ENCODE measurements at places on chromosomes 1 and 21.

DNA sequence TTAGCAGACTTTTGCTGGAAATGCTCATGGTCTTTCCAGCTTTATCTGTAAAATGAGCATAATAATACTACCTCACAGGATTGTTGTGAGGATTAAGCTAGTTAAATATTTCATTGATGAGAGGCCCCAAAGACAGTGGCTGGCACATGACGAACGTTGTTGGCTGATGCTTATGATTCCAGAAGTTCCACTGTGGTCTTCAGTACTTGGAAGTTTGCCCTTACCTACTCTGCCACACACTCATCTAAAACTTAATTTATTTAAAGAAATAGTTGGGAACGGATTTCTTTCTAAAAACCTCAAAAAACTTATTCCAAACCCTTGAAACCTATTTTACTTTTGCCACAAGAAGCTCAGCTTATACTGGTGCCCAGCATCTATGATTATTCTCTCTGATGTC, 170.7 kb downstream of the DHRS3 start:
- no peak for DNase-seq

DNA sequence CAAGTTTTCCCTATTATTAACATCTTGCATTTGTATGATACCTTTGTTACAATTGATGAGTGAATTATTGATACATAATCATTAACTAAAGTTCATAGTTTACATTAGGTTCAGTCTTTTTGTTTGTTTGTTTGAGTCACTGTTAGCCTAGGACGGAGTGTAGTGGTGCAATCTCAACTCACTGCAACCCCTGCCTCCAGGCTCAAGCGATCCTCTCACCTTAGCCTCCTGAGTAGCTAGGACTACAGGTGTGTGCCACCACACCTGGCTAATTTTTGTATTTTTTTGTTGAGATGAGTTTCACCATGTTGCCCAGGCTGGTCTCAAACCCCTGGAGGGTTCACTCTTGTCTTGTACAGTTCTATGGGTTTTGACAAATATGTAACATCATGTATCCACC, 33.9 kb upstream of the PGM1 start:
- no peak for DNase-seq

- no peak for DNase-seq
Observed at GRCh38 chr1:163877016-163877415, 555.3 kb downstream of the NUF2 start.

DNA sequence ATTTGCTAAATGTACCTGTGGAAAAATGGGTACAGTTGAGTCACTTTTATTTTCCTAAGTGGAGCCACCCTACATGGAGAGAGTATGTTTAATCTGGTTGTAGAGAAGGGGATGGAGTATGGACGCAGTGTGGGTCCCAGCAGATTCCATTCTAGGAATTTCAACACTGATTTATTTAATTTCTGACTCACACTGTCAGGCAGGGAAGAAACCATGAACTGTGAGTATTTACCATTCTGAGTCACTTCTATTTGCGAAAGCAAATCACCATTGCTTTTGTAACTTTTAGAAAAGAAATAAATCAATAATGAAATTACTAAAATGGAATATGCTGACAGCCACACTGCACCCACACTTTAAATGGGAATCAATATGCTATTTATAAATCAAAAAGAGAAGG, 339.0 kb downstream of the DSCAM start:
- no peak for DNase-seq

- peak; percentile 78 for DNase-seq
Observed at GRCh38 chr1:155086128-155086741, 7.6 kb downstream of the EFNA3 start.

DNA sequence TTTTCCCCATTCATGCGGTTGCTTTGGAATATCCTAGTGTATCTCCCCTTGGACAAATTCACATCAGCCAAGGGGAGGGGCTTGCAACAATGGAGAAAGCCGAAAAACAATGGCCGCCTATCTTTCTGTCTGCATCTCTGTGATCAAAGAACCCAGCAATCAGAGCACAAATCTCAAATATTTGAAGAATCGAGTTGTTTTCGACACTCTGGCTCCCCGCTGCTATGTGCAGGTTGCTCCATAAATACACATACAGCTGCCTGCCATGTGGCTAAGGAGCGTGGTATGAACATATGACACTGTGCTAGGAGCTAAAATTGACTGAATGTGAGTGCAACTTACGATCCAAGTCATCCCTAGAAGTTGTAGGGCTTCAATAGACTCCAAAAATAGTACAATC, 8.5 kb downstream of the CFHR4 start:
- DNase-seq, result no peak

- peak; percentile 21 for DNase-seq
Observed at GRCh38 chr1:93180723-93181613, at the start of gene CCDC18. CCDC18 (plus strand) TSS chr1:93180724; CDS start chr1:93183362, 2,638 bp downstream.

GRCh38 chr1:202187041-202187671, 6.4 kb upstream of the LGR6 start:
- DNase-seq, result no peak

DNA sequence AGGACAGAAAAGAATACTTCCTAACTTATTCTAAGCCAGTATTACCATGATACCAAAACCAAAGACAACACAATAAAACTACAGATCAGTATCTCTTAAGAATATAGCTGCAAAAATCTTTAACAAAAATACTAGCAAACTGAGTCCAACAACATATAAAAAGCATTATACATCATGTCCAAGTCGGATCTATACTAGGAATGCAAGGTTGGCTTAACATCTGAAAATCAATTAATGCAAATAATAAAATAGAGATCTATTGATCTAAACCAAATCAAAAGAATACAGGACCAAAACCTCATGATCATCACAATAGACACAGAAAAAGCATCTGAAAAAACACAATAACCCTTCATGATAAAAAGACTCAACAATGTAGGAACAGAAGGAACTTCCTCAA, 18.9 kb downstream of the TAF1A start:
- DNase-seq, result no peak

GRCh38 chr1:163596541-163597258, 274.9 kb downstream of the NUF2 start:
- no peak for DNase-seq

DNA sequence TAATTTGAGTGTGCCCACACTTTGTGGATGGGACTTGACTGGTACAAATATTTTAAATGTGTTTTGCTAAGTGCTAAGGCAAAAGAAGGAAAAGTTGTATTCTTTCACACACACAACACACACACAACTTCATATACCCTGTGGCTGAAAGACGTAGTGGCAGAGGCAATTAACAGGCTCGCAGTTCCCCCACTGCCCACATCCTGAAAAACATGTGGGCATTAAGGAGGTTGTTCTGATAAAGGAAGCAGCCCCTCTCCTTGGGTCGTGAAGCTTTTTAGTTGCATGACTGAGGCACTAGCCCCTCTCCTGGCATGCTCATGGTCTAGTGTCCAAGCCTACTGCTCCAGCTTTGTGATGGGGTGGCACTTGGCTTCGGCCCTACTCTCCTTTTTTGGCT, 14.3 kb upstream of the ADAM30 start:
- no peak for DNase-seq

DNA sequence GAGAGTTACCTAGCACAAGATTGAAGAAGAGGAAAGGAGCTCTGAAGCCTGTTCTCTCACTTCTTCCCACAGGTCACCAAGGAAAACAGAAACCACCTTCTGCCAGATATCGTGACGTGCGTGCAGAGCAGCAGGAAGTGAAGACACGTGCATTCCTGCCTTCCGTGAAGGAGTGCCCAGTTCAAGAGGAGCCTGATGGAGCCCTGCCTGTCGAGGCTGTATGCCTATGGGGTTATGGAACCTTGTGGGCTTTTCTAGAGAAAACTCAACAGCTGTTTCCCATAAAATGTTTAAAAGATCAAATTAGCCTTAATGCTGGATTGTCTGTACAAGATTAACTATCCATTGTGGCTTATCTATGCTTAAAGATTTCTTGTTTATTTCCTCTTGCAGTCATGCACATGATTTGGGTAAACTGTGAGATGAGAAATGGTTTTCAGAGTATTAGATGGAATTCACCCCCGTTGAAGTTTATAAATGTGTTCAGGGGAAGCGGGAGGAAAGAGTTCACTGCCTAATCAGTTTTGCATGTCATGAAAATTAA, 27.8 kb downstream of the NTPCR start:
- no peak for DNase-seq

DNA sequence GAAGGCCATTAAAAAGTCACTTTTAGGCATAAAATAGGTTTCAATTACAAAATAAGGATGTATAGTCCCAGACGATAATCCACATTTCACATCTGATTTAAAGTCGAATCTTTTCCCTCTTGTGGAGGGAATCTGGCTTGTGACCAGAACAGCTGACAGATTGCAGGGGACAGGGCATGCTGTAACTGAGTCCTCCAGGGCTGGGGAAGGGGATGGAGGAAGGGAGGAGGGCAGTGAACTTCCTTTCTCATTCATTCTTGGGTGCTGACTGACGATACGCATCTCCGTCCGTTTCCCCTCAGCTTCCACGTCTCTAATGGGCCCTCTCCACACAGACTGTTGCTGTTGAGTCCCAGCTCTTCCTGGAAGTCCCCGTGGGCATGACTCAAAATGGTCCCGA, 108.1 kb upstream of the CSF3R start:
- DNase-seq, result no peak

GRCh38 chr1:9363061-9363471, 70.4 kb downstream of the SPSB1 start:
- no peak for DNase-seq

DNA sequence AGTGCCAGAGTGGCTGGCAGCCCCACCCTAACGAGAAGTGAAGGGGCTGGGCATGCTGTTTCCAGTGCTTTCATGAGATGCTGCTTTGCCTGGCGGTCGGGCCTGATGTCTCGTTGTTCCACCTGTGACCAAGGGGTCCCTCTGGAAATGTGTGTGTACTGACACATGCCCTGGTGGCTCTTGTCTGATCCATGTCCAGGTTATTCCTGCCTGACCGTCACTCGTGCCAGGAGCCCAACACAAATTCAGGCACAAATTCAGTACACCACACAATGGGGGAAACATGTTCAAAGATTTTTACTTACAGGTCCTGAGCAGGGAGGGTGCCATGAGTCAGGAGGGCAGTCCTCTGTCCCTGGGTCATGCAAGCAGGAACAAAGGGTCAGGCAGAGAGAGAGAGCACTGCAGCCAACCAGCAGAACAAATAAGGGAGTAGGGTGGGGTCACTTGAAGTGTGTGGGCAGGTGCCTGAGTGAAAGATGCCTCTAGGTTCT, 76.3 kb downstream of the ADARB1 start:
- no peak for DNase-seq
